Cardiac muscle cell (in vitro differentiated cells and primary cell): ENCODE measurements at places on chromosomes 4 and X. TPM values are rescaled to one million over a fixed set of nuclear protein-coding genes. Genes with fewer than 3 reads are reported as not detected.
A peak's percentile ranks its signal among the peaks of the same experiment; 100 is the strongest.

GRCh38 chrX:107429090-107429489 lies 20.4 kb upstream of the FRMPD3 start:
- DNase-seq: peak; percentile 53

GRCh38 chrX:153926858-153927671 lies 1.0 kb upstream of the ARHGAP4 start:
- DNase-seq: no peak

DNA sequence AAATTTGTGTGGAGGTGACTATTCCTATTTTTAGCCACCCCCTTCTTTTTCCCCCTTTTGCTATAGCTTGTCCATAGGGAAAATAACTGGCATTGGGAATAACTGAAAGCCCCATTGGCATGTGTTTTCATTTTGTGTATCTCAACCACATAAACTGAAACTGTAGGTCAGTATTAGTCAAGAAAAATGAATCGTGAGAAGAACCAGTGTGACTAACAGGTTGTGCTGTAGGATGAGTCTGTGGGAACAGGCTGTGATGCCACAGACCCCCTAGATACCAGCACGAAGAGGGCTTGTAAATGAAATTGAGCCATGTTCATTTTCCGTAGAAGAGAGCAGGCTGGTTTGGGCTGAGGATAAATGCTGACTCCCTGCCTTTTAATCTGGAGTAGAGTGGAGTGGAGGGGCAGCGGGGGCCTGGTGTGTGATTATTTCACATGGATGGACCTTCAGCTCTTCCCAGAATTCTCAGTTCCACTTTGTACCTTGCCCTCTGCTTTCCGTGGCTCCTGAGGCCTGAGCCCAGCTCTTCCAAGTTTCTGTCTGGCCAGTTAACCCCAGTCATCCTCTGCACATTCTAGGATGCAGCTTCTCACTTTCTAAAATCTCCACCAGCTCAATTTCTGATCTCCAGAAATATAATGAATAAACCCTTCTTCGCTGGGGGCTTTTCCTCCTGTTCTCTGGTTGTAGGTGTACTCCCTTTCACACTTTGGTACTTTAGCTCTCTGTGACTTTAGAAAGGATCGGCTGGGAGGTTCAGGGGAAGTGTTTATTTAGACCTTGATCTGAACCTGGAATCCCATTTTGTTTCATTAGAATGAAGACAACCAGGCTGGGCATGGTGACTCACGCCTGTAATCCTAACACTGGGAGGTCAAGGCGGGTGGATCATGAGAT lies 37.3 kb downstream of the DCUN1D4 start:
- DNase-seq: no peak

DNA sequence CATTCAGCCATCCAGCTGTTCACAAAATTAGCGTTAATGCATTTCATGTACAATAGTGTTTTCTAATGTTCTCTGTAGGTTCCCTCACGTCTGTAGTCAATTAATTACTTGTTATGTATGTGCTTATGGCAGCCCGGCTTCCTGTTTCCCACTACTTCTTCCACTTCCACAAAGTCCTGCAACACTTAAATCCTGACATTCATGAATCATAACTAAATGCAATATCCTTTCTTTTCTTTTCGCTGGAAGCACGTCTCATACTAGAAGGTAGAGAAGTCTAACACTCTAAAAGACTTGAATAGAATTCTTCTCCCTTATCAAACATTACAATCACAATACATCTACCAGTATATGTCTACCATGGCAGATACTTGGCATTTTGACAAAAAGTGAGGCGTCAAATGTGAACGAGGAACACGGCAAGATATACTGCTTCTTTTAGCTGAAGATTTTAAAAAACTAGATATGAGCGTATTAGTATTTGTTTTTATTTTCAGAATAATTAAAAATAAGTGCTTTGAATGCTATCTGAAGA lies 239.0 kb upstream of the DIAPH2 start:
- no peak for DNase-seq

DNA sequence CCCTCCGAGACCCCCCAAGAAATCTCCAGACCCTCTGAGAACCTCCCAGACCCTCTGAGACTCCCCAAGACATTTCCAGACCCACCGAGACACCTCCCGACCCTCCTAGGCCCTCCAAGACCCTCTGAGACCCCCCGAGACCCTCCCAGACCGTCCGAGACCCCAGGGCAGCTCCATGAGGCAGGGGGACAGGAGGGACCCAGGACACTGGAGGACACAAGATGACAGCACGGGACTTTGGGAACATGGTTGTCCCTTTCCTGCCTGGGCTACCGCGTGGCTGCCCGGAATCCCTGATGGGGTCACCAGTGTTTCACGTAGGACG lies 10.3 kb downstream of the CTBP1 start:
- DNase-seq: no peak

- no peak for DNase-seq
Observed at GRCh38 chr4:92646826-92647225, 343.1 kb downstream of the GRID2 start.

GRCh38 chr4:110663738-110664444 lies 41.0 kb upstream of the PITX2 start:
- DNase-seq: peak; percentile 17

The WNK3 gene
- total RNA-seq: 4.9 and 5.6 TPM in 2 replicates

DNA sequence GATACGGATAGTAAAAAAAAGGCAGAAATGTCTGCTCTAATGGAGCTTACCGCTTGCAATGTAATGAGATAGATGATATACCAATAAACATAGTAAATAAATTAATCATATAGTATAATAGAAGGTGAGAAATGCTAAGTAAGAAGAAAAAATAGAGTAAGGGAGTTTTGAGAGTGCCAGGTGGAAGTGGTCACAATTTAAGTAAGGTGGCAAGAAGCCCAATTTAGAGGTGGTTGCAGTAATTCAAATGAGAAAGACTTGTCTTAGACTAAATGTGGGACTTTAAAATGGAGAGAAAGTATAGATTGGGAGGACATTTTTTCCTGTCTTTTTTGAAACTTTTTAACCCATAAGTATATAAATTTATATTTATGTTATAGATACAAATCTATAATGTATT lies 26.0 kb downstream of the TBC1D19 start:
- DNase-seq: no peak

DNA sequence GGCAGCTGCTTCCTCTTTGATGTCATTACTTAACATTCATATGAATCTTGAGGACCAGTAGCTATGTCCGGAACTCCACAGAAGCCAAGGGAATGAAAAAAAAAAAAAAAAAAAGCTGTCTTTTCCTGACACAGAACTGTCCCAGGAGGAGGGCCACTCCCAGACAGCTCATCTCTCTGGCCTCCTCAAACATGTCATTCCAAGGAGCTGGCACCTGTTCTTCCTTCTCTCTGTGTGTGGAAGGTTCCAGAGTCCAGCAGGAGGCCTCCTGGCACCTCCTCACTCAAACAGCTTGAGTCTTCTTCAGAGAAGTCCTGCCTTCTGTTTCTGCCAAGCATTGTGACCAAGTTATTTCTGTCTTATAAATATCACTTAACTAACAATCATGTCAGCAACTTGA lies 458.5 kb downstream of the AFF2 start:
- DNase-seq: no peak

GRCh38 chrX:45849261-45849862 lies 648.7 kb upstream of the DIPK2B start:
- DNase-seq: peak; percentile 73

GRCh38 chr4:124974152-124974551 lies 261.6 kb upstream of the ANKRD50 start:
- DNase-seq: no peak

DNA sequence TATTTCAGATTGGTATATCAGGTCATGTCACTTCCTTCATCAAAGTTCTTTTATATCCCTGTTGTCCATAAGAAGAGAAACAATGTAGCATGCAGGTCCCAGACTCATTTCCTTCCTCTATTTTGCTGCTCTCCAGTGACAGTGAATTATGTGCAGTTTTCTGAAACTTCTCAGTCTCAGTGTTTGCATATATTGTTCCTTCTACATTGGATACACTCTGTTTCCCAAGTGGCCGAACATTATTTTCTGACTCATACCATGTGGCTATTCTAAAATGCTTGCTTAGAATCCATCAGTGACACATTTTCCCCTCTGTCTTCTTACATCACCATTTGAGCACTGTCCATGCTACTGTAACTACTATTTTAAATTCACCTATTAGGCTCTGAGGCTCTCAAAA lies 305.7 kb downstream of the PDHA2 start:
- peak; percentile 28 for DNase-seq

GRCh38 chr4:100823066-100823992 lies 305.5 kb upstream of the EMCN start:
- peak; percentile 9 for DNase-seq

- DNase-seq: no peak
Observed at GRCh38 chrX:84168095-84168494, 19.9 kb downstream of the RPS6KA6 start.

GRCh38 chr4:19051831-19052230 lies 1030.3 kb upstream of the LCORL start:
- no peak for DNase-seq

- no peak for DNase-seq
Observed at GRCh38 chrX:46380148-46380752, 165.0 kb downstream of the ZNF674 start.

The FAM133A gene
- total RNA-seq: 0.46 and 0.71 TPM in 2 replicates

The CCDC158 gene
- total RNA-seq: not detected in 2 replicates

- DNase-seq: no peak
Observed at GRCh38 chr4:38233727-38234480, 273.7 kb downstream of the PTTG2 start.

DNA sequence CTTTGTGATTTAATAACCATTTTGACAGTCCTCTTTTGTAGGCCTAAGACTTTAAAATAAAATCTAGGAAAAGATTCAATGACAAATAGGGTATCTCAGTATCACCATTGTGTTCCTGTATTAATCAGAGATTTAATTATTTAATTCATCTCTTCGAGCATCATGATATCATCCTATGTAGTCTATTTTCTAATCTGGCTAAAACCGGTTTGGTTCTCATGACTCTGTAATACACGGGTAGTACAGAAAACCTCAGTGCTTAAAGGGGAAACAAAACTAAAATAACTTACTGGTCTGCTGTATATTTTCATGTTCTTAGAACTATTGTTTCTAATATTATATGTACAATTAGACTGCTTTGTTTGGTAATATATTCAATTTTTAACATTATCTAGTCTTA lies 23.7 kb upstream of the FBXW7 start:
- no peak for DNase-seq

- peak; percentile 5 for DNase-seq
Observed at GRCh38 chr4:116180157-116180601, 905.2 kb downstream of the TRAM1L1 start.

- peak; percentile 20 for DNase-seq
Observed at GRCh38 chrX:14554131-14554715, 24.9 kb downstream of the GLRA2 start.

GRCh38 chr4:142961866-142962265 lies 115.8 kb upstream of the INPP4B start:
- DNase-seq: peak; percentile 13

DNA sequence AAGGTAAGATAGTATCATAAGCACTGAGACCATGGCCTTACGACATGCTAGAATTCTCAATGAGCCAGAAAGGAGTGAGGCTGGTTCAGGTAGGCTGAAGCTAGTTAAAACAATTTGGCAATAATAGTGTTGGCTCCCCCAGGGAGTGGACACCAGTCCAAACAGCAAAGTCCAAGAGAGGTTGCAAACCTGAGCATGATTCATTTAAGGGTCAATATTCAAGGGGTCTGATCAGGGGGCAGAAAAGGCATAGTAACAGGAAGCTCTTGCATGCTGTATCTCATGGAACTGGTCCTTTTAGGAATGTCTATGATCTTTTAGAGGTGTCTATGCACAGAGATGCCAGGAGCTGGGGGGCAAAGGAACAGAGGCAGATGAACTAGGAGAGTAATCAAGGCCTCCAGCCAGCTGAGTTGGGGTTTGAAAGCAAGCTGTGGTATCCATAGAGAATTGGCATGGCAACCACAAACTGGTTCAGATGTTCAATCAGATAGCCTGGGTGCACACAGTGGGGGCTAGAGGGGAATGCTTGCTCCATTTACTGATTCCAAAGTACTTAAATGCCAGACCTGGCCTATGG lies 5.1 kb downstream of the GJB1 start:
- no peak for DNase-seq

DNA sequence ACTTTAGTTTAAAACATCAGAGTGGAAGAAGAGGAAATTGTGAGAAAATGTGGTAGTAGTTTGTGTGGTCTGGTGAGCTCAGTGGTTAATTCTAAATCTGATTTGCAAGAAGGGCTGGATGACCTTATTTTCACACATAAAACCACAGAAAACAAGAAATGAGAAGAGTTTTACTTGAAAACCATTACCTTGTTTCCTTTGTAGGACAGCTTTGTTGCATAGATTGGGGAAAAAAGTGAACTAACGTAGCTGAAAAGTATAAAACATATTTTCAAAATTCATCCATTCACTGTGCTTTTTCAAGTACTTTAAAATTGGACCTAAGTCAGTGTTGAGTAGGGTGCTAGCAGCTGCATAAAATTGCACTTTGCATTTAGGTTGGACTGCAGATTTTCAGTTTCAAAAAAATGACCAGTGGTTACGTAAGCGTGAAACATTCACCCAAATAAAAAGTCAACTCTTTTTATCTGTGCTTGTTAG lies 211.3 kb downstream of the ARHGAP10 start:
- DNase-seq: no peak

The RHOXF2 gene
- not detected in 2 replicates for total RNA-seq

The ESX1 gene
- total RNA-seq: not detected in 2 replicates

DNA sequence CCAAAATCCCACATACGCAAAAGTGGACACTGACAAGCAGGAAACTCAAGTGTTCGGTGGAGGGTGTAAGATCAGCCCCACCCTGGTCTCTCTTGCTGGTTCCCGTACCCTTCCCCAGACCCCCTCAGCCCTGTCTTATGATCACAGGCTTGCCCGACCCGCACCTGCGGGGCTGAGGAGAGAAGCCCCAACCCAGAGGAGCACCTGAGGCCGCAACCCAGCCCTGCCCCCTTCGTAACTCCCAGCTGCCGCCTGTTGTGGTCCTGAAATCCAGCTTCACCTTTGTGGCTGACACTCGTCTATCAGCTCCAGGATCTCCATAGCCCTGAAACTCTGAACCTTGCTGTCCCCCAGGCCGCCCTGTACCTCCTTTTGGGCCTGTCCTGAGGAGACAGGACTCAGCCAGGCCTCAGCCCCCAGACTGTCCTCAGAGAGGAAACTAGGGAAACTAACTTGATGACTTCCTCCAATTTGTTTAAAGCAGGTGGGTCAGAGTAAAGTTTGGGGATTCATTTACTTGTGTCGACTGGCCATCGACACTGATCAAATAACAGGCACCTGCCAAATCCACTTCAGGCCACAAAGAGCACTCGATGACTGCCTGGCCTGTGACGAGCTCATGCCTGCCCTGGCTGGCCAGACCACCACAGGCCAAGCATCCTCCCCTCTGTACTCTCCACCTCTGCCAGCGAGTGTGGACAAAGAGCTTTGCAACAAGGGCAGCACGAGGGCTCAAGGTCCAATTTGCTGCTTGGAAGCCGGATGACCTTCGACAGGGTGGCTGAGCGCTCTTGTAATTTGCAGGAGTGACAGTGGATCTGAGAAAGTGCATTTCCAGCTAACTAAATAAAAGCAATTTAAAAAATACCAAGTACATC lies 19.3 kb downstream of the DCTD start:
- DNase-seq: no peak

The EFHC2 gene
- 2.2 and 6.5 TPM in 2 replicates for total RNA-seq

DNA sequence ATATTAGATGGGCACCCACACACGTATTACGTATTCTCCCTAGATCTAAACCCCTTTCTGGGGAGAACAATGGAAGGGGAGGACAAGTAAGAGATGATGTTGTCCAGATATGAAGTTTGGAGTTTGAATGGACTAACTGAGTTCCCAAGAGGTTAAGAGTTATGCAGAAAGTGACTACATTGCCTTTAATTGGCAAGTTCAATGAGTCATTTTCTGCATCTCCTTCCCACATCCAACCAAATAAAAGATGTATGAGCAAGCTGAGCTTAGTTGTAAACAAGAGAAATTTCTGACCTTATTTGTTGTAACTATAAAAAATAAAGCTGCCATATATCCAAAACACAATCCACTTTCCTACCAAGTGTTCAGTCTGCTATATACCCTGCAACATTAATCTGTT lies 50.5 kb downstream of the TIGD2 start:
- DNase-seq: no peak

The F11 gene
- not detected in 2 replicates for total RNA-seq
